HFFc6 (cell line): ENCODE measurements at places on chromosomes 12 and 14. TPM values are rescaled to one million over a fixed set of nuclear protein-coding genes. Genes with fewer than 3 reads are reported as not detected.
A peak's percentile ranks its signal among the peaks of the same experiment; 100 is the strongest.

DNA sequence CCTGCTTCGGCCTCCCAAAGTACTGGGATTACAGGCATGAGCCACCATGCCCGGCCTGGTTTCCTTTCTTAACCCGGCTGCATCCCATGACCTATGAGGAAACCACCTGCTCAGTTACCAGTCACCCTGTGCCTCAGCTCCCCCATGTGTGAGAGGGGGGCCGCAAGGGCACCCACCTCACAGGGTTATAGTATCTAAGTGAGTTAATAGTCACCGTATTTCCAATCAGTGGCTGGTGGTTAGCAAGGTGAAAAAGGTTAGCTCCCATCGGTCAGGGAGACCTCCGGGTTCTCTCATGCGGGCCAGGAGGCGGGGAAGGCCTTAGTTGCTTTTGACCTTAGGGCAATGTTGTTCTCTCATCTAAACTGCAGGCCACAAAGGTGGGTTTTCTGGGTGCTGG, 6.7 kb downstream of the LRP1 start:
- H3K4me1 ChIP-seq = peaks cover 98% of the 10 kb centered on the region
- DNase-seq = no peak
- H3K27ac ChIP-seq = peak overlapping the region; percentile 84
- peaks cover 28% of the 10 kb centered on the region for H3K36me3 ChIP-seq

- H3K27ac ChIP-seq = peak overlapping the region; percentile 89
- peaks cover 1% of the 10 kb centered on the region for H3K27me3 ChIP-seq
- peak overlapping the region; percentile 65 for H3K4me3 ChIP-seq
- H3K4me1 ChIP-seq = peaks cover 77% of the 10 kb centered on the region
Measured at GRCh38 chr12:54429014-54429471, 10.0 kb upstream of the ITGA5 start.

- no peak overlapping the region for H3K27ac ChIP-seq
- no peaks in the 10 kb centered on the region for H3K4me1 ChIP-seq
- H3K36me3 ChIP-seq = no peaks in the 10 kb centered on the region
- DNase-seq = no peak
- peaks cover 10% of the 10 kb centered on the region for H3K27me3 ChIP-seq
- H3K4me3 ChIP-seq = no peak overlapping the region
Measured at GRCh38 chr12:9951026-9951675, 19.0 kb upstream of the CLEC2A start.

DNA sequence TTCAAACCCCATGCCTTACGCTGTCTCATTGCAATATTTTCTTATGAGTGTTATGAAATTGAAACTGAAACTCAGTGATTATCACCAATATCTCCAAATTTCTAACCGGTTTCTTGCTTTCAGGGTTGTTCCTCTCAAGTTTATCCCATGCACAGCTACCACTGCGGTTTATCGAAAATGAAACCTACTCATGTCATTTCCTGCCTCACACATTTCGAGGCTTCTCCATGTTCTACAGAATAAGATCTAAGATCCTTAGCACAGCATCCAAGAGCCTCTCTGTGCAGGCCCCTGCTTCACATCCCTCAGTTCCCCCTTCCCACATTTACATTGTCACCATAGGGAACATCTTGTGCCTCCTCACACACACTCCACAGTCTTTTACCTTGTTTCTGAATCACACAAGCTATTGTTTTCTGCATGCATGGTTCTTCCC, 45.5 kb upstream of the FAR2 start:
- no peaks in the 10 kb centered on the region; the same call in 1 of the 2 replicates for H3K27me3 ChIP-seq
- H3K36me3 ChIP-seq = peaks cover 7% of the 10 kb centered on the region; the same call in 1 of the 2 replicates
- no peak overlapping the region for H3K27ac ChIP-seq
- H3K4me3 ChIP-seq = peak overlapping the region; percentile 69; the same call in 1 of the 2 replicates
- DNase-seq = no peak

GRCh38 chr12:109386059-109386433, 38.3 kb downstream of the MYO1H start:
- no peaks in the 10 kb centered on the region for H3K36me3 ChIP-seq
- DNase-seq = no peak
- H3K4me1 ChIP-seq = peaks cover 16% of the 10 kb centered on the region
- no peak overlapping the region for H3K27ac ChIP-seq
- H3K4me3 ChIP-seq = no peak overlapping the region

Gene HPD
- total RNA-seq = 0.14 TPM in 1 of 3 replicates, not detected in the others

Gene STAC3
- 0.46 and 0.55 TPM in 2 replicates for total RNA-seq

- H3K4me3 ChIP-seq = no peak overlapping the region
- no peak overlapping the region for H3K27ac ChIP-seq
- peak; percentile 25 for DNase-seq
- peaks cover 51% of the 10 kb centered on the region for H3K27me3 ChIP-seq
- no peaks in the 10 kb centered on the region for H3K36me3 ChIP-seq
- H3K4me1 ChIP-seq = no peaks in the 10 kb centered on the region
Measured at GRCh38 chr12:1830981-1831963, 10.9 kb downstream of the LRTM2 start.

DNA sequence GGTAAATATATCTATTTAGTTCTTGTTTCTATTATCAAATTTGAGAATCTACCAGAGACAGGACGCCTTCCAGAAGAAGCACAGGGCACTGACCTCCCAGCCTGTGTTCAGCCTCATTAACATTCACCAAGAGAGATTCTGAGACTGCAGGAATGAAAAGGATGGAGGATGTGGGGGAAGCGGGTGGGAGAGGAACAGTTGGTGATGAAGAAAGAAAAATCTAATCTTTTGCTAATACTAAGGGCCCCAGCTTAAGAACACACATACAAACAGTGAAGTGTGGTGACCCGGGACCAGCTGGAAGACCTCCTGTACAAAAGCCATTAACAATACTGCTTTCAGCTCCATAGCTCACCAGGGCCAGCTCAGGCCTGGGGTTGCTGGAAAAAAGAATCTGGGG, 160.5 kb downstream of the NUAK1 start:
- H3K4me3 ChIP-seq = no peak overlapping the region
- H3K36me3 ChIP-seq = peaks cover 5% of the 10 kb centered on the region
- no peak for DNase-seq
- H3K27ac ChIP-seq = peak overlapping the region; percentile 56; the same call in 1 of the 2 replicates
- peaks cover 39% of the 10 kb centered on the region for H3K4me1 ChIP-seq

Gene KRT79
- total RNA-seq = not detected in 3 replicates

DNA sequence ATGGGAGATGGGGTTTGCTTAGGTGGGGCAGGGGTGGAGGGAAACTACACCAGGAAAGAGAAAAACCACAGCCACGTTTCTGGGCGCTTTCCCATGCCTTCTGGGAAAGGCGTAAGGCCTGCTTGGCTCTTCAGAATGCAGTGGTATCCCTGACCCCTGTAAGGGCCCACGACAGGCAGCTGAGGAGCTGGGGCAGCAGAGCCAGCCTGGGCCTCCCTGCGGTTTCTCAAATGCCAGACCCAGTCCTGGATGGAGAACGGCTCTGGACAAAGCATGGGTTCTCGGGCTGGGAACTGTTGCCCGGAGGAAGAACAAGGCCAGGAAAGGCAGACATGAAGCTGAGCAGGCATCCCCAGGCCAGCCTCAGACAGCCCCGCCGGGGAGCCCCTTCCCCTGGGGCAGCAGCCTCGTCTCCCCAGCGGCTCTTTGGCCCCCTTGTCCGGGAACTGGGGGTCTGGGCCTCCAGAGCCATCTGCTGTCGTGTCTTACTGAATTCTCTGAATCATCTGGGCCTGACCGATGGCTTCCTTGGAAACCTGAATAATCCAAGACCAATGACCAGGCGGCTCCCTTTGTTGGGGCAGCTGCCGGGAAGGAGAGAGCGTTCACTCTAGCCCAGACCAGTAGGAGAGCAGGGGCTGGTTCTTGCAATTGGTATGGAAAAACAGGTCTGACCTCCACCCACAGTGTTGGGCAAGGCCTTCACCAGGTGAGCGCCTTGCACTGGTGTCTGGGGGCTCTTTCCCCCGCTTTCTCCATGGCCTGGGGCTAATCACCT, 64.0 kb upstream of the RIN3 start:
- H3K4me3 ChIP-seq = no peak overlapping the region
- H3K27ac ChIP-seq = no peak overlapping the region
- H3K4me1 ChIP-seq = no peaks in the 10 kb centered on the region
- H3K27me3 ChIP-seq = peaks cover 14% of the 10 kb centered on the region

DNA sequence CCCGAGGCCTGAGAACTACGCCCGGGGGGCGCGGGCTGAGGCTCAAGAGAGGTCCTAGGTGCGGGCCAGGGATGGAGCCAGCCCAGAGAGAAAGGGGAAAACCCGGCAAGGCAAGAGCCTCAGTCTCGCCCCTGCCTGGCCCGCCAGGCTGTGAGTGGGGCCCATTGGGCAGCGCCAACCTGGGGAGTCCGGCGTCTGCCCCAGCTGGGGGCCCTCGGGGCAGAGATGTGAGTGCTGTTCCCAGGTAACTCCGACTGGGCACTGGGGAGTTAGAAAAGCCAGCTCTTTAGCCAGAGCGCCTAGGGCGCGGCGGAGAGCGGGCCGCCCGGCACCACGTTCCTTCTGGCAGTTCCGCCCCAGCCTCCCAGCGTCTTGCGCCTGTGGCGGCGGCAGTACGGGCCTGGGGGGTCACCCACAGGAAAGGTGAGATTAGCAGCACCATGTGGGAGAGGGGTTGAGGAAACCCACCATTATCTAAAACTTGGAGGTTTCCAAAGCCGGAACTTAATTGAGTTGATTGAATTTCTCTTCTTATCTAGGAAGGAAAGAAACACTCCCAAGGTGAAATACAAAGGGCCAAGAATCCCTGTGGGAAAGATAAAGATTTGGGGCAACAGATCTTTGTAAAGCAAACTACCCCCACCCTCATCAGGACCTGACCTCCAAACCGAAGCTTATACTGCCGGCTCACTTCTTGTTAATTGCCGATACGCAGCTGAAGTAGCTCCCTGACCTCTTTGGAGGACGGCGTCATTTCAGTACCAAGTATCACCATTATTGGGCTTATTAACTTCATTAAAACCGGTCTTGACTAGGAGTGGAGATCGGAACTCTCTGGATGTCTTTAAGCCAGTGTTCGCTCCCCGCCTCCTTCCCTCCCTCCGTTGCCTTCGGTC, 11.6 kb downstream of the OTX2 start:
- H3K4me3 ChIP-seq = no peak overlapping the region
- peaks cover 21% of the 10 kb centered on the region for H3K27me3 ChIP-seq
- H3K4me1 ChIP-seq = no peaks in the 10 kb centered on the region
- no peaks in the 10 kb centered on the region for H3K36me3 ChIP-seq
- DNase-seq = no peak

Gene C12orf42
- total RNA-seq = not detected in 3 replicates

Gene DDX23
- 69.2 to 79.9 TPM (median 71.1 TPM) in 3 replicates for total RNA-seq

- no peak overlapping the region for H3K4me3 ChIP-seq
- H3K27me3 ChIP-seq = no peaks in the 10 kb centered on the region
- no peak for DNase-seq
- peaks cover 6% of the 10 kb centered on the region for H3K4me1 ChIP-seq
Measured at GRCh38 chr12:2363836-2364609, 311.2 kb downstream of the CACNA1C start.

DNA sequence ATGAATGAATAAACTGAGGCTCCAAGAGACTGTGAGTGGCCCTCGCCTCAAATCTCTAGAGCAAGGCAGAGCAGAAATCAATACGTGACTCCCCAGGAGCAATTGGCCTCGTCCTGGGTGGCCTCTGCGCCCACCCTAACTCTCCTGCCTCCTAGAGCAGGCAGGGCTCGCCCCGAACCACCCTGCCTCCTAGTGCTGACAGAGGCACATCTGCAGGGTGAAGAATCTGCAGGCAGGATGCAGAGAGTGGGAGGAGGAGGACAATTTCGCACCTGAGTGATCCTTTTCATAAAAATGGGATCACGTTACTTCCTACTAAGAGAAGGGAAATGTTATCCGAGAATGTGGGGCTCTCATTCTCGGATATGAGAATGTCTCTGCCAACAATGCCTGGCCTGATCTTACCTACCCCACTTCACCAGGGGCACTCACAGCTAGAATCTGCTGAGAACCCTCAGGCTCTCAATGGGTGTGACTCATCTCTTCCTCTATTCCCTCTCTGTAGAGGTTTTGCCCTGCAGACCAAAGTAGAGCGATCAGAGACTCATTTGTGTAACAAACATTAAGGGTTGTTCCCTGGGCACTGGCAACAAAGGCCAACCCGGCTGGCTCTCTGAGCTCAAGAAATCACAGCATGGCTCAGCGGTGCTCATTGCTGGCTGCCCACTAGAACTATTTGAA, 61.7 kb upstream of the BCL2L14 start:
- DNase-seq = peak; percentile 62
- H3K4me1 ChIP-seq = peaks cover 48% of the 10 kb centered on the region
- peaks cover 18% of the 10 kb centered on the region for H3K27me3 ChIP-seq

DNA sequence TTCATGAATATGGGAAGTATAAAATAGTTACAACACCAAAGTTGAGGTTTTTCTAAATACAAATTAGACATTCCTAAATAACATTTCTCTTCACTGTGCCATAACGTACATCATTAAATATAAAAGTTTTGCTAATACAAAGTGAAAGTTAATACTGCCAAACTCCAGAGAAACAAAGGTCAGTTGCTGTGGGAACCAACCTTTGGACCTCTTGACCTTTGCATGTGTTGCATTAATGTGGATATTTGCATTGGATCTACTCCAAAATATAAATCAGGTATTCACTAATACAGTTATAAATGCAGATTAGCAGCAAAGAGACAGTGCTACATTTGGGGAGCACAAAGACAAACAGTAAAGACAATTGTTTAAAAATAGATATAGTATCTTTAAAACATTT, 366.0 kb upstream of the USP15 start:
- no peak overlapping the region for H3K27ac ChIP-seq
- no peaks in the 10 kb centered on the region for H3K4me1 ChIP-seq
- H3K4me3 ChIP-seq = no peak overlapping the region
- no peaks in the 10 kb centered on the region for H3K27me3 ChIP-seq
- DNase-seq = no peak
- H3K36me3 ChIP-seq = peaks cover 6% of the 10 kb centered on the region; the same call in 1 of the 2 replicates

- peaks cover 49% of the 10 kb centered on the region for H3K4me1 ChIP-seq
- peaks cover 22% of the 10 kb centered on the region for H3K36me3 ChIP-seq
- H3K27me3 ChIP-seq = peaks cover 11% of the 10 kb centered on the region
Measured at GRCh38 chr14:77026930-77027537, 1.5 kb downstream of the IRF2BPL start.

DNA sequence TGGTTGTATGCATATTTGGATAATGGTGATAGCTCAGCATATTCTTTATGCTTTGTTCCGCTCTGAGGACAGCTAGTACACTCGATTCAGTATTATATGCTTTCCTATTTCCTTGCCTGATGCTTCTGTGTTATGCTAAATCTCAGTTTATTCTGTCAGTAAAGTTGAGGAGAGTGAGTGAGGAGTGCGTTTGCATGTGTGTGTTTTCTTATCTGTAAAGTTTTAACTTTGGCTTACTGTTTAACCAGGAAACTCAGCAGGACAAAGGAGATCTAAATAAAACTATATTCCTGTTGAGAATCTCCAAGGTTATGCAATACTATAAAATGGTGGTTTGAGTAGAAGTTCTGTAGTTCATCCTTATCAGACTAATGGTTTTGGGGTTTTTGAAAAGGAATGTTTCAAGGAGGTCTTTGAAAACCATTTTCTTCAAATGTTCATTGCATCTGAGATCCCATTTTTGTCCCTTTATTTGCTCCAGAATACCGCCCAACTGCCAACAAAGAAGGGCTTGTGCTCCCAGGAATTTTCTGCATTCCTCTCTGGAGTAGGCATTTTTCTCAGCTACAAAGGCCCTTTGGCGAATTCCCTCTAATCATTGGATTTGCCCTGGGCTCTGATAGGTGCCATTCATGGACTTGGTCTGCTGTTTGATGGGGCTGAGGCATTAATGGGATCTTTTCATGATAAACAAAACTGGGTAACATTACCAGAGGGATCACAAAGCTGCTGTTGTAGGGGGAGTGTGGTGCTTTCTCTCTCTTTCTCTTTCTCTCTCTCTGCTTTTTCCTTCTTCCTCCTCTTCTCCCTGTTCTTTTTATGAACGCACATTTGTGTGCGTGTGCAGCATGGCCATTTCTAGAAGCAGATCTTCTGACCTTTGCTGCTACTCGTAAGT, 71.7 kb downstream of the HMGA2 start:
- H3K36me3 ChIP-seq = peaks cover 33% of the 10 kb centered on the region
- peaks cover 97% of the 10 kb centered on the region for H3K4me1 ChIP-seq
- peak overlapping the region; percentile 31 for H3K4me3 ChIP-seq
- H3K27me3 ChIP-seq = peaks cover 8% of the 10 kb centered on the region

Gene INHBE
- total RNA-seq = not detected in 2 replicates
